ENCODE measurements at places on chromosomes 7 and 10. TPM values are rescaled to one million over a fixed set of nuclear protein-coding genes. Genes with fewer than 3 reads are reported as not detected.

Gene SH2D4B
- 0.04 TPM for total RNA-seq

DNA sequence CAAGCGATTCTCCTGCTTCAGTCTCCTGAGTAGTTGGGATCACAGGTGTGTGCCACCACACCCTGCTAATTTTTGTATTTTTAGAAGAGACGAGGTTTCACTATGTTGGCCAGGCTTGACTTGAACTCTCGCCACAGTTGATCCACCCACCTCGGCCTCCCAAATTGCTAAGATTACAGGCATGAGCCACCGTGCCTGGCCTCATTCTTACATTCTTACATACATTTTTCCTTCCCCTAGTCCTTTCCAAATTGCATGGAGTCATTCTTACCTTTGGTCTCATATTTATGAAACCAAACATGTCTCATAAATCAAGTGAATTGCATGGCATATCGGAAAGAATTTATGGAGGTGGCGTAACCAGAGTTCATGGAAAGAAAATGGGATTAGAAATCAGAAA lies 148.5 kb downstream of the ANLN start:
- no peak overlapping the region for H3K4me3 ChIP-seq
- no peak overlapping the region for H3K27ac ChIP-seq
- DNase-seq = no peak
- H3K4me1 ChIP-seq = no peaks in the 10 kb centered on the region

Gene ARHGEF35
- 0.80 TPM for total RNA-seq

Gene SLIT1
- 0.35 TPM for total RNA-seq

Gene PRF1
- 0.53 TPM for total RNA-seq

DNA sequence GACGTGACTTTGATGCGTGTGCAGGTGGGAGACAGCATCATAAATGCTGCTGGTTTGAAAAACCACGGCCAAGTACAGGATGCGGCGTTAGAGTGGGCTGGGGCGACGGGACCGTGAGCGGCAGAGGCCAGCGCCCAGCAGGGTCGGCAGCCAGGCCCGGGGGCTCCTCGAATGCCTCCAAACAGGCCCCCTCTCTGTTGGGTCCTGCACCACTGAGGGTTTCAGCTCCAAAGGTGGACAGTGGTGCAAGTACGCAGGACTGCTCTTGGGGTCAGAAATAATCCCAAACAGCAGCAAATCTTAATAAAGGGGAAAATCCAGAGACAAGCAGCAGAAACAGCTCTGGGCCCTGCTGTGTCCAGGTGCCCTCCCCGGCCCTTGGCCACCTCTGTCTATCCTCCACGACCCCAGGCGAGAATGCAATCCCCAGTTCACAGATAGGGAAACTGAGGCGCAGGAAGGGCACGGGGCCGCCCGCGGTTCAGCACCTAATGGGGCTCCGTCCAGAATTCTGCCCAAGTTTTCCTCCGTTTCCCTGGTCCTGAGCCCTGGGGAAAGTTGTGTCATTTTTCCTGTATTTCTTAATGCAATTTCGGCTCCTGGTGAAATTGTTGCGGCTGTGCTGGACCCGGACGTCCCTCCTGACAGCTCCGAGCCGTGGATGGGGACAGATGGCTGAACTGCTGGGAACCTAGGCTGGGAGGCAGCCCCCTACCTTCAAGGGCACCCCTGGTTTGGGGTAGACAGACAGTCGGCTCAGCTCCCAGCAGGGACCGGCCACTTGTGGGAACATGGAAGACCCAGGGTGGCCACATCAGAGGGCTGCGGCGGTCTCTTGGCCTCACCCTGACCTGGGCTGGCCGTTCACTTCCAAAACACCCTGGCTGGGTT lies 97.4 kb downstream of the FOXL3 start:
- no peak overlapping the region for H3K4me3 ChIP-seq
- no peaks in the 10 kb centered on the region for H3K36me3 ChIP-seq
- no peak overlapping the region for H3K27ac ChIP-seq
- H3K27me3 ChIP-seq = peaks cover 2% of the 10 kb centered on the region
- DNase-seq = no peak

DNA sequence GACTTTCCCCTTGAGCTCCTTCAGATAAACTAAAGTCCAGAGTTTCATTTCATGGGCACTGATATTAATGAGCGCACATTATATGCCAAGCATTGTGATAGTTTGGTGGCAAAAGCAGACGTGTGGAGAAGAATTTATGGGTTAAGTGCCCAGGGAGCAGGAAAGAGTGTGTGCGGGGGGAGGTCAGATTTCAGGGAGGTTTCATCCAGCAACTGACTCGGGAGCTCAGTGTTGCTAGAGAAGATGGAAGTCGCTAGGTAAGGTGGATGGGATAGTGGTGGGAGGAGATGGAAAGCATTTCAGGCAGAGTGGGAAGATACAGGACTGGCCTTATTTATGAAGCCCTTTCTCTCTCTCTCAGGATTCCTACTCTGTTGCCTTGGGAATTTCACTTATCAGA lies 223.0 kb downstream of the SNX10 start:
- H3K27me3 ChIP-seq = peaks cover 2% of the 10 kb centered on the region
- peaks cover 13% of the 10 kb centered on the region for H3K4me1 ChIP-seq
- no peak overlapping the region for H3K4me3 ChIP-seq
- no peaks in the 10 kb centered on the region for H3K36me3 ChIP-seq

GRCh38 chr7:78787854-78788253 lies 665.6 kb downstream of the MAGI2 start:
- H3K27ac ChIP-seq = no peak overlapping the region
- H3K4me1 ChIP-seq = no peaks in the 10 kb centered on the region
- no peaks in the 10 kb centered on the region for H3K36me3 ChIP-seq
- no peak overlapping the region for H3K4me3 ChIP-seq

DNA sequence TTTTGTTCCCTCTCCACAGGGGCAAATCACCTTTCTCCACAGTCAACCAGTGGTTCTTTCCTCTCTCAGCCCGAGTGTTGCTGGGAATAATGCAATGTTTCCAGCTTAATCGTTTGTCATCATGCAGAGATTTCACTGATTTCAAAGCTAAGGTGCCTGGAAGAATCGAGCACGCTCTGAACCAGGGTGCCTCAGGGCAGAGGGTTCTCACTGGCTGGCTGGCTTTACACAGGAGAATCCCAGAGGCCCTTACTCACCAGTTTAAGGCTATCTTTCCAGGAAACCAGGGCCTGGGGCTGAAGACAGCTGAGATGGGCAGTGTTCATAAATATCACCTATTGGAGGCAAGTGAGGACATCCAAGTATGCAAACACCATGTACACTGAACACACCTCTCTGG lies 21.8 kb downstream of the PLXNA4 start:
- H3K36me3 ChIP-seq = no peaks in the 10 kb centered on the region
- H3K4me1 ChIP-seq = no peaks in the 10 kb centered on the region
- peaks cover 4% of the 10 kb centered on the region for H3K27me3 ChIP-seq
- no peak overlapping the region for H3K27ac ChIP-seq
- no peak for DNase-seq
- no peak overlapping the region for H3K4me3 ChIP-seq

DNA sequence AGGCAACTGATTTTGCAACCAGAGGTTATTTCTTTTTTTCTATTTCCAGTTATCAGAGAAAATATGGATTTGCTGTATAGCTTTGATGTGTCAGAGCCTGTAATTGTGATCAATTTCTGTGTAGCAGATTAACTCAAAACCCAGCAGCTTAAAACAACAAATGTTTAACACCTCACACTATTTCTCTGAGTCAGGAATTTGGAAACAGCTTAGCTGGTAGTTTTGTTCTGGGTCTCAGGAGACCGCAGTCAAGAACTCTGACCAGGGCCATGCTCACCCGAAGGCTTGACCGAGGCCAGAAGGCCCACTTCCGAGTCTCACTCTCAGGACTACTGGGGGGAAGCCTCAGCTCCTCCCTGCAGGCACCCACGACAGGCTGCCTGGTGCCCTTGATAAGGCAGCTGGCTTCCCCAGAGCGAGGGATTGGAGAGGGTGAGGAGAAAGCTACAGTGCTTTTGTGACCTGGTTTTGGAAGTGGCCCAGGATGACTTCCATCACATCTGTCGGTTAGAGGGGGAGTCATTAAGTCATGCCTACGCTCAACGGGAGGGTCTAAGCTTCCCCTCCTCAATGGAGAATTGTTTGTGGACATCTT lies 105.7 kb upstream of the SHH start:
- no peaks in the 10 kb centered on the region for H3K4me1 ChIP-seq
- no peaks in the 10 kb centered on the region for H3K27me3 ChIP-seq
- no peaks in the 10 kb centered on the region for H3K36me3 ChIP-seq
- no peak for DNase-seq
- H3K27ac ChIP-seq = no peak overlapping the region

Gene MSS51
- 28.2 TPM for total RNA-seq

DNA sequence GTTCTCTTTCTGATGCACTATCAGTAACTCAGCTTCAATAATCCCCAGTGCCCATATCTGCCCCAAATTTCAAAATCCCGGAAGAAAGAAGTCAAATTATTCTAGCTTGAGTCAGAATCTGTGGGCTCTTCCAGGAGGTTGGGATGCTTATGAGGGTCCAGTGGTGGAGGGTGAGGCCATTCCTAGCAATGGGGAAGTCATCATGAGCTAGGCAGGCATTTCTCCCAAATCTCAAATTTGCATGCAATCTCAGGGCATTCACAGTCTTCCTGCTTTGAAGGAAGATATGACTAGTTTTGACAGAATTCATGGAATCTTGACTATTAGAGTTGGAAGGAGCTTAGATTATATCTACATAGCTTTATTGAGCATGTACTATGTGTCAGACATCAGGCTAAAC lies 164.3 kb upstream of the AGK start:
- no peaks in the 10 kb centered on the region for H3K36me3 ChIP-seq
- no peaks in the 10 kb centered on the region for H3K4me1 ChIP-seq
- no peak overlapping the region for H3K27ac ChIP-seq
- H3K4me3 ChIP-seq = no peak overlapping the region

DNA sequence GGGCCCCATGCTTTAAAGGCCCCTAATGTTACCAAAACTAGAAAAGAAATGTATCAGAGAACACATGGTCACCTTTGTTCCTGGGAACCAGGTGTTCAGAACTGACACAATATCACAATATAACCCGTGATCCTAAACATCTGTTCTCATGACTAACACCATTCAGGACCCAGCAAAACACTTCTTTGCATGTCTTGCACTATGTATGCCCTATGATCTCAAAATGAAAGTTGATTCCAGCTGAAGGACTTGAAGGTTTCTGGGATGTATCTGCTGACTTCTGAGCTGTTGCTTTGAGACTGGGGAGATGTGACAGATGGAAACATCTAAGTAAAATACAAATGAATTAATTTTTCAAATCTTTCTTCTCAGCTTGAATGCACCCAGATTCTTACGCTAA lies 37.5 kb upstream of the PIK3CG start:
- no peaks in the 10 kb centered on the region for H3K36me3 ChIP-seq
- H3K27me3 ChIP-seq = no peaks in the 10 kb centered on the region
- no peak overlapping the region for H3K4me3 ChIP-seq
- H3K4me1 ChIP-seq = no peaks in the 10 kb centered on the region

DNA sequence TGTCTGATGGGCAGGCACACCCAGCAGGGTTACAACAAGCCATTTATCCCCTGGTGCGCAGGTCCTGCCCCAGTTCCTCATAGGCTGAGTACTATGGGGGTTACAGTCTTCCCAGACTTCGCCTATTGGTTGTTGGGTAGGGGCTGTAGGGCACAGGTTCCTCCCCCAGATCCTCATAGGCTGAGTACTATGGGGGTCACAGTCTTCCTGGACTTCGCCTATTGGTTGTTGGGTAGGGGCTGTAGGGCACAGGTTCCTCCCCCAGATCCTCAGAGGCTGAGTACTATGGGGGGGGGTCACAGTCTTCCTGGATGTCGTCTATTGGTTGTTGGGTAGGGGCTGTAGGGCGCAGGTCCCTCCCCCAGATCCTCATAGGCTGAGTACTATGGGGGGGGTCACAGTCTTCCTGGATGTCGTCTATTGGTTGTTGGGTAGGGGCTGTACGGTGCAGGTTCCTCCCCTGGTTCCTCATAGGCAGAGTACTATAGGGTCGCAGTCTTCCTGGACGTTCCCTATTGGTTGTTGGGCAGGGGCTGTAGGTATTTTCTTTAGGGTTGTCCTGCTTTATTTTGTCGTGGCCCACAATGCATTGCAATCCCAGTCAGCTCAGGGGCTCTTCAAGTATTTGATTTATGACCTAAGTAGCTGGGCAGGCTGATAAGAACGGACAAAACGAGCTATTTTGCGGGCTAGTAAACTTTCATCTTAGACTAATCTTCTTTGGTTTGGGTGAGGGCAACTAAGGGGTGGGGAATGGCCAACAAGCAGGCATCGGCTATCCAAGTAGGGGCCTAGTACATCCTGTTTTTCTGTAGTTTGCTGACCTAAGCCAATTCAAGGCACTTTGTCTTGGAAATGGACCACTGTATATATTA lies 3.4 kb downstream of the LRRC27 start:
- no peaks in the 10 kb centered on the region for H3K27me3 ChIP-seq
- H3K36me3 ChIP-seq = peaks cover 16% of the 10 kb centered on the region
- H3K27ac ChIP-seq = no peak overlapping the region
- peaks cover 19% of the 10 kb centered on the region for H3K4me1 ChIP-seq

Gene PCBD1
- 66.5 TPM for total RNA-seq

Measured in muscle of leg (tissue), 16 donors.